ENCODE measurements at places on chromosomes 7 and 10.
A peak's percentile ranks its signal among the peaks of the same experiment; 100 is the strongest.

DNA sequence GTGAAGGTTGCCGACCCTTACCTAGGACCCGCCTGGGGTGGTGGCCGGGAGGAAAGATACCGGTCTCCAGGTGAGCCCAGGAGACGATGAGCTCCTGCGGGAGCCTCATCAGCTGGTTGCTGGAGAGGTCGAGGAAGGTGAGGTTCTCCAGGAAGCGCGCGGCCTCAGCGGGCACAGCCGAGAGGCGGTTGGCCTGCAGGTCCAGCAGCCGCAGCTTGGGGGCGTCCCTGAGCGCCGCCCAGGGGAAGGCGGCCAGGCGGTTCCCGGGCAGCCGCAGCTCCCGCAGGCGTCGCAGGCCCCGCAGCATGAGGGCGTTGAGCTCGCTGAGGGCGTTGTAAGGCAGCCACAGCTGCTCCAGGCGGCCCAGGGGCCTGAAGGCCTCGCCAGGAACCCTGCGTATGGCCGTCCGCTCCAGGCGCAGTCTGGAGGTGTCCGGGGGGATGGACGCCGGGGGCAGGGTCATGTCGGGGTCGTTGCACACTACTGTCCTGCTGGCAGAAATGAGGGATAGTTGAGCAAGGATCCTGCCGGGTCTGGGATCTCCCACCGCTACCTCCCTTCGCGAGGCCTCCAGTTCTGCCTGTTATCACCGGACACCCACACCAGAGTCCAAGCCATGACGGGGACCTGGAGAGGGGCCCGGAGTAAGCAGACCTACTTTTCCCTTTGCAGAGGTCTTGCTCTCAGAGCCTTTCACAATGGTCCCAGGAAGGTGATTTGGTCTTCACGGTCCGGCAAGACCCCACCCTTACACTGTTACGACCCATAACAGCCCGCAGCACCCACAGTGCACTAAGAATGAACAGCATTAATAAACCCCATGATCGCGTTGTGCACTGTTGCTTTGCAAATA, 3.9 kb downstream of the LRIT1 start:
- DNase-seq, result peak; percentile 19

- DNase-seq, result no peak
Observed at GRCh38 chr7:28626221-28626620, 213.9 kb downstream of the CREB5 start.

DNA sequence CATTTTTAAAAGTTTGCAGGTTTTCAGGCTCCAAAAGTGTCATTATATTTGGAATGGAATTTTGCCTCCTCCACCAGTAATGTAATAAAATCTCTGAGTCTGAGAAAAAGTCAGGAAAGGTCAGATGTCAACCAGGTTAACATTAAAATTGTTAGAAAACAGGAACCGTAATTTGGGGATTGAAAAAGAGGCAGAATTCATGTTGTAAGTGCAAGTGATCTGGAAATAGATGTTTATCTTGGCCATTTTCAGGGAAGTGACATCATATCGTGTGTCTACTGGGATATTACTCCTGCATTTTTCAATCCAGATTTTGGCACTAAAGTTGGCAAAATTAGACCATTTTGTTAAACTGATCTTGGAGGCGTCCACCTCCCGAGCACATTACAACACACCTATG, 428.5 kb upstream of the MGMT start:
- no peak for DNase-seq

GRCh38 chr10:101217450-101218281, 11.6 kb downstream of the LBX1 start:
- DNase-seq, result peak; percentile 38

DNA sequence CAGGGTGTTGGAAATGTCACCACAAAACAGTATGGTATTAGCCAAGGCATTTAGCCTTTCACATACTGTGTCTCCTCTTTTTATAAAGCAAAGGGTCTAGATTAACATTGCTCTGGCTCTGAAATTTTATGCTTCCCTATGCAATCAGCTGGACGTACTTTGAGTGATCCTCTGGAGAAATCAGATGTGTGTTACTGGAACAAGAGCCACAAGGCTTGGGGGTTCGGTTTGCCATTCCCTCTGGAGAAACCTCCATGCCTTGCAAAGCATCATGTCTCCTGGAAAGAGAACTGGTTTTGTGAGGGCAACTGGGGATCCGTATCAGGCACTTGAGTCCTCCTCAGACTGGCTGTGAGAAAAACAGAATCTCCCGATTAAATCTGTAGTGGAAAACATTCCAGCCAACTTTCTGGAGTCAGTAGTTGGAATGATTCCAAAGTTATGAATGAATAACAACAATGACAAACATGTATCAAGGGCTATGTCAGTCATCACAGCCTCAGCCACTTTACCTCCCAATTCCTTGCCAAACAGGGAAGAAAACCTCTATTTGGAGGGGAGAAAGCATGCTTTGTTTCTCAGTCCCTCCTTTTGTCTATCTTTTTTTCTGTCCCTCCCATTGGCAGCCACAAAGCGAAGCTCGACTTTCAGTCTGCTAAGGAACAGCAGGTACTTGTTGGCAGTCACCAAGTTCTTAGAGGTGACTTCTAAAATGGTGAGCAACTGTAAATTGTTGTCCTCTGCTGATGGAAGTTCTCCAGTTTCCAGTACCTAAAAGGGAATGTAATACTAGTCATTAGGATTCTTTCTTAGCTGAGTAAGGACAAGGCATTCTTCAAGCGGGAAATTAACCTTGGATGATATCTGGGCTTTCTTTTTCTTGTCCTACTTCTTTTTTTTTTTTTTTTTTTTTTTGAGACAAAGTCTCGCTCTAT, 864.8 kb upstream of the AUTS2 start:
- no peak for DNase-seq

DNA sequence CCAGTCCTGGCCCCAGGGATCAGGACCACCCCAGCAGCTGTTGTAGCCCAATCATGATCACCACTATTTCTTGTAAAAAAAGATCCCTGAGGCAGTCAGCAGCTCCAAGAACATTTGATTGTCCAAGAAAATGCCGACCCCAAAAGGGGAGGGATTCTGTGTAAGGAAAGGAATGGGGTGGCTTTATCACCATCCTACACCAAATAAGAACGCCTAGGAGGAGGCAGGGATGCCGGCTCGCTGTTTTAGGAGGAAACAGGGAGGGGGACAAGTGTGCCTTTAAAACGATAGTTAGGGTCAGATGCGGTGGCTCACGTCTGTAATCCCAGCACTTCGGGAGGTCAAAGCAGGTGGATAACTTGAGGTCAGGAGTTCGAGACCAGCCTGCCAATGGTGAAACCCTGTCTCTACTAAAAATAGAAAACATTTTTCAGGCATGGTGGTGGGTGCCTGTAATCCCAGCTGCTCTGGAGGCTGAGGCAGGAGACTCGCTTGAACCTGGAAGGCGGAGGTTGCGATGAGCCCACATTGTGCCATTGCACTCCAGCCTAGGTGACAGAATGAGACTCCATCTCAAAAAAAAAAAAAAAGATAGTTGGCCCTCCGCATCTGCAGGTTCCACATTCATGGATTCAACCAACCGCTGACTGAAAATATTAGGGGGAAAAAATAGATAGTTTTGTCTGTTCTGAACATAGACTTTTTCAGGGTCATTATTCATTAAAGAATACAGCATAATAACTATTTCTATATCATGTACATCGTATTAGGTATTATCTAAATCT, 63.6 kb downstream of the PDIA4 start:
- DNase-seq, result peak; percentile 49

GRCh38 chr10:323651-324293, 188.5 kb downstream of the ZMYND11 start:
- no peak for DNase-seq

DNA sequence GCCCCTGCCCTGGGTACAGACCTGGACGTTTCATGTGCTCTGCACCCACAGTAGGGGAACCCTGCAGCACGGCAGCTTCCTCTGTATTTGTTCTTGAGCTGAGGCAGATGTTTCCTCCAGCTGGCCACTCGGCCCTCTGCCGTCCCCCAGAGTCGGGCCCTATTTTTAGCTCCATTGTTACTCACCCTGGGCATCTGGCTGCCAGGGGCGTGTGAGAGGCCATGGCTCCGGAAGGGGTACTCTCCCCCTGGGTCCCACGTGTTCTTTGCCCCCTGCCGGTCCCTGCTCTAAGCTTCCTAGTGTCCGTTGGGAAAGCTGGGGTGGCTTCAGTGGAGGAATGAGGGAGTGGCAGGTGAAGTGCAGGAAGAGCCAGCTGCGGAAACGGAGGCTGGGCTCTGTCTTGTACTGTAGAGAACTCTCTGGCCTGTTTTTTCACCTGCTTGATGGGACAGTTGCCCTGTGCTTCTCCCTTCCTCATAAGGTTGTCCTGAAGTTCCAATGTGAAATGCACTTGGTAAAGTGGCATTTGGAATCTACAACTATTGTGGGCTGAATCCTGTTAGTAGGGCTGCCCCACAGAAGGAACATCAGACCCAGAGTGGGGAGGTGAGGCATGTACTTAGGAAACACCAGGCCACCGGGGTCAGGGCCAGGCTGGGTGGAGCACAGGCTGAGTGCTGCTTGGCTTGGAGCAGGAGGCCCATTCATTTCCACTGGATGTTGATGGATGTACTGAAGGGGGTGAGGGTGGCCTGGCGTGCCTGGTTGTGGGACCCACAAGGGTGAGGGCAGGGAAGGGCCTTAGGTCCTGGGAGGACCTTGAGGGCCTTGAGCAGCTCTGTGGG, 30.6 kb downstream of the PALD1 start:
- no peak for DNase-seq

GRCh38 chr7:70456719-70457118, 675.2 kb upstream of the GALNT17 start:
- no peak for DNase-seq

DNA sequence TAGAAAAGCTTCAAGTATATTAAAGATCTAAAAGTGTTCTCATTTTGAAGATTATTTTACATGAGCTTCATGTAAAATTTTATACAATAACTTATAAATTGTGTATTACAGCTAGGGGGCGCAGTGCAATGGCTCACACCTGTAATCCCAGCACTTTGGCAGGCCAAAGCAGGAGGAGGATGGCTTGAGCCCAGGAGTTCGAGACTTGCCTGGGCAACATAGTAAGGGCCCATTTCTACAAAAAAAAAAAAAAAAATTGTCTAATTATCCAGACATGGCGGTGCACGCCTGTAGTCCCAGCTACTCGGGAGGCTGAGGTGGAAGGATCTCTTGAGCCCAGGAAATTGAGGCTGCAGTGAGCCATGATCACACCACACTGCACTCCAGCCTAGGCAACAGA, 16.6 kb downstream of the ACBD5 start:
- peak; percentile 71 for DNase-seq

DNA sequence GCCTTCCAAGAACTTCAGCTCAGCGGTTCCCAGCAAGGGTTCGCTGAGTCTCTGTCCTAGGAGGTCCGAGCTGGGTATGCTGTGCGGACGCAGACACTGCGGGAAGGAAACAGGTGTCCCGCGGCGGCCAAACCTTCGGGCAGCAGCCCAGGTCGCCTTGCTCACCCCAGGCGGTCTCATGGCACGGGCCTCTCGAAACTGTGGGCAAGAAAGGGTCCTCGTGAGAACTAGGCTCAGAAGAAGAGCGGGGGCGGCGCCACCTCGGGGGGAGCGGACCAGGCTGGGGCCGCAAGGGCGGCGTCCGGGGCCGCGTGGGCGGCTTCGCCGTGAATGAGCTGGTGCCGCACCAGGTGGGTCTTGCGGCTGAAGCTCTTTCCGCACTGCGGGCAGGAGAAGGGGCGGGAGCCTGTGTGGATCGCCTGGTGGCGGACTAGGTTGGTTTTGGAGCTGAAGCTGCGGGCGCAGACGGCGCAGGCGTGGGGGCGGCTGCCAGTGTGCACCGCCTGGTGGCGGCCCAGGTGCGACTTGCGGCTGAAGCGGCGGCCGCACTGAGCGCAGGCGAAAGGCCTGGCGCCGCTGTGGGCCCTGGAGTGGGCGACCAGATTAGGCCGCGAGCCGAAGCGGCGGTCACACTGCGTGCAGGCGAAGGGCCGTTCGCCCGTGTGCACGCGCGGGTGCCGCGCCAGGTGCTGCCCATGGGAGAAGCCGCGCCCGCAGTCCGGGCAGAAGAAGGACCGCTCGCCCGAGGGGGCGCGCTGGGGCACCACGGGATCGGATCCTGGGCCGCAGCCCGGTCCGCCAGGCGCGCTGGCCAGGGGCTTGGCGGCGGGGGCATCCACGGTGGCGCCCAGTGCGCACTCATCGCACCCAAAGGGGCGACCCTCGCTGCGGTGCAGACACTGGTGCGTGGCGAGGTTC, 8.6 kb downstream of the ZNF467 start:
- DNase-seq, result no peak

- DNase-seq, result no peak
Observed at GRCh38 chr10:23432639-23433038, 6.2 kb upstream of the OTUD1 start.

DNA sequence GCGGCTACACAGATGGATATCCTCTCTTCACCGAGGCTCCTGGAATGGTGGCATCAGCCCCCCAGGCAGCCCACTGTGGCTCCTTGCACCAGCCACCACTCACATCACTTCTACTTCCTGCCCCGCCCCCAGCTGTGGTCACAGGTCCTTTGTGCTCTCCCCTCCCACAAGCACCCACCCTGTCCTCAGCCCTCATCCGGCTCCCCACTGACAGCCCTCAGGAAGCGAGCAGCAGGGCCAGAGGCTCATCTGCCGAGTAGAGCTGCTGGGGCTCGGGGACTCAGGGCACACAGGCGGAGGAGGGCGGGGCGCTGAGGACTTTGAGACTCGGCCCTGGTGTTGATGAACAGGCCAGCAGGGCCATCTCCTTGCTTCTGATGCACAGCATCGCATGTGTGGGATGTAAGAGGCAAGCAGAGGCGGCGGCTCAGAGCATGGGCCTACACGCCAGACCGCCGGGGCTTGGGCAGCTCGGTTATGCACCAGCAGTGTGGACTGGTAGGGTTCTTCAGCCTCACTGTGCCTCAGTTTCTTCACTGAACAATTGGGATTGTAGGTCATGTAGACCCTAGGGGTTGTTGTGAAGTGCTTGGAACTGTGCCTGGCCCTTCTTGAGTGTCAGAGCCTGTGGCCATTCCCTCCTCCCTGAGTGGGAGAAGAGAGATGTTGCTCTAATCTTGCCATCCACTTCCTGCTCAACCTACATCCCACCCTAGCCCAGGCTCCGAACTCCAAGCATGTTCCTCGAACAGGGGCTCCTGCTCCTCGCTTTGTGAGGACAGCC, at the start of gene PRF1:
Gene PRF1, minus strand, starts transcription at position 77 of the 784 bp plus-strand sequence. CDS start 1,839 bp downstream, outside the sequence.
- no peak for DNase-seq

DNA sequence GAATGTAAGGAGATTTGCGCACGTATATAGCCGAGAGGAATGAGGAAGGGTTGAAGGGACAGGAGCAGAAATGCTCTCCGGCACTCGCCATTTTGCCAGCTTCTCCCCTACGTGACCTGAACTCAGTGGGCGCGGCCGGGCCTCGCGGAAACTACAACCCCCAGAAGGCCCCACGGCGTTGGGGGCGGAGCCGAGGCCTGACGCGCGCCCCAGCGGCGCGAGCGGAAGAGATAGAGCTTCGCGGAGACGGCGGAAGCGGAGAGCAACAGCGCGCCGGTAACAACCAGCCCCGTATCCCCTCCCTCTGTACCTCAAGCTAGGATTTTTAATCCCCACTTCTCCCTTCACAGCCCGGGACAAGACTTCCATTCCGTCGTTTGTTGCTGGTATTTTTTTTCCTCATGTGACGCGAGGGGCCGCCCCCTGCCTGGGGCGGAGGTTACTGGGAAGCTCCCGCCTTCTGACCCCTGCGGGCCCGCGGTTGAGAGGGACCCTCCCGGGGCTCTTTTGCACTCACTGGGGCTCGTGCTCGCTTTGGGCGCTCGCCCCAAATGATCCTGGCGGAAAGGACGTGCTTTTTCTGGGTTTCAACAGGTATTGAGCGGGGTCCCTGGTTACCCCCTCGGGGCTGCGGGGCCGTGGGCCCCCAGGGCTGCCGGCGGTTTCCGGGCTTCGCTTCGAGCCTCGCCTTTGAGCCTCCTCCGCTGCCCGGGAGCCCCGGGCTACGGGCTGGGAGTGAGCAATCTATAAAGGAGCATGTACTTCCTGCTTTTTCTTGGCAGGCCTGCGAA, at the start of gene R3HCC1L:
Gene R3HCC1L, plus strand, starts transcription at position 227 of the 791 bp plus-strand sequence. CDS start 73,458 bp downstream, outside the sequence.
- DNase-seq, result peak; percentile 92
